ENCODE measurements at places on chromosomes 13 and 19.

GRCh38 chr13:98521461-98522247, 55.3 kb downstream of the STK24 start:
- no peak for DNase-seq

GRCh38 chr19:54458648-54459281, 4.8 kb downstream of the LENG9 start:
- DNase-seq: no peak

- DNase-seq: no peak
Measured at GRCh38 chr13:103386341-103386740, 320.1 kb upstream of the SLC10A2 start.

- DNase-seq: no peak
Measured at GRCh38 chr13:40993987-40994386, 25.1 kb downstream of the ELF1 start.

DNA sequence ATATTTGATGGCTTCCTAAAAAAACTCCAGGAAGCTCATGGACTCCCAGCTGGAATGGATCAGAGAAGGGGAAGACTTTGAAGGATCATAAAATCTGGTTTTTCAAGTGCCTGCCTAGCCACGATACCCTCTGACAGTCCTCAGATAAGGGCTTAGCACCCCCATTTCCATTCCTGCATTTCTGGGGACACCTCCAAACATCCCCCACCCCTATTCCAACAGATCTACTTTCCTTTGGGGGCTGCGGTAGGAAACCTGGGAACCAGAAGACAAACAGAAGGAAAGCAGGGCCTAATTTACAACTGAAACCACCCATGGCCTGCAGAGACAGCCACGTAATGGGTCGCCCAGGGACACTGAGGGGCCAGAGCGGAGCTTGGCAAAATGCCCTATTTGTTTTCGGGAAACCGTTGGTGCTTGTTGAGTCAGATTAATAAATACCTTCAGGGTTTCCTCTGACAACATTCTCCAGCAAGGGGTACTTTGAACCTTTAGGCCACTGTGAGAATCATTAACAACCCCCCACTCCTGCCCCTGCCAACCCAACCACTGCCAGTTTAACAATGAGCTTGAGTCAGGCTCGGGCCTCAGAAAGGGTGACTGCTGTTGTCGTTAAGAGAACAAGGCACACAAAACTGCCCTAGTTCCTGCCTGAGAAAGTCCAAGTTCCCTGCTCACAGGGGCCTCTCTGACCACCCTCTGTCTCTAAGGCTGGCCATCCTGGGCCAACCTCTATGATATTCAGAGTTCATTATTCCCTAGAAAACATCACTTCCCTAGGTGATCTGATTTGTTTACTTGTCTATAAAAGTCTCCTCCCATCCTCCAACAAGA, 23.5 kb downstream of the RHPN2 start:
- DNase-seq: no peak

- DNase-seq: peak; percentile 70
Measured at GRCh38 chr19:17488593-17489391, 18.5 kb downstream of the SLC27A1 start.
